ENCODE measurements at places on chromosomes 1 and 21. TPM values are rescaled to one million over a fixed set of nuclear protein-coding genes. Genes with fewer than 3 reads are reported as not detected.

GRCh38 chr21:35649186-35649585 is 411.1 kb downstream of the SETD4 start:
- DNase-seq, result no peak

- no peak for DNase-seq
These were observed 68.1 kb upstream of the AK4 start for GRCh38 chr1:65079941-65080340.

The ZBTB7B gene
- 11.8 TPM for polyA plus RNA-seq

DNA sequence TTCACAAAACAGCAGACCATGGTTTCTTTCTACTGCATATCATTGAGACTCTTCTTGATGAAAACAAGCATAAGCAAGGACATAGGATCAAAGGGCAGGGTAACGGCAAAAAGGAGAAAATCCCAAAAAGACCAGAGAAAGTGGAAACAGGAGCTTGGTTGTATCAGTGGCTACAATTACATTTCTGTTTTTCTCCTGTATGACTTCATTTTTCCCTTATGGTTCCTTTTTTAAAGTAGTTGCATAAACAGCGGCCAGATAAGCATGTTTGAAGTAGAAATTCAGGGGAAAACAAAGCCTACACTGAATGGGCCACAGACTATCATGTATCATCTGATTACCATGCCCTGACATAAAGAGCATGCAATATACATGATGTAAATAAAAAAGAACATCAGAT is 4.6 kb downstream of the EGLN1 start:
- no peak for DNase-seq

The SYCP1 gene
- 0.62 TPM for polyA plus RNA-seq

The SPRR1B gene
- polyA plus RNA-seq, result not detected

GRCh38 chr1:147241934-147242448 is 493 bp upstream of the CHD1L start:
- no peak for DNase-seq

GRCh38 chr1:1432951-1433803 is 2.3 kb upstream of the VWA1 start:
- no peak for DNase-seq

The LAMC2 gene
- polyA plus RNA-seq, result 8.6 TPM

- no peak for DNase-seq
These were observed 648.8 kb downstream of the PLA2G4A start for GRCh38 chr1:187477535-187477934.
